ENCODE measurements at places on chromosomes 6 and 20.

GRCh38 chr20:25459916-25460535, 52.6 kb downstream of the GINS1 start:
- no peak for DNase-seq

GRCh38 chr6:128112494-128112893, 211.6 kb upstream of the THEMIS start:
- no peak for DNase-seq

- DNase-seq = no peak
Observed at GRCh38 chr20:1832634-1833033, 62.6 kb upstream of the SIRPA start.

DNA sequence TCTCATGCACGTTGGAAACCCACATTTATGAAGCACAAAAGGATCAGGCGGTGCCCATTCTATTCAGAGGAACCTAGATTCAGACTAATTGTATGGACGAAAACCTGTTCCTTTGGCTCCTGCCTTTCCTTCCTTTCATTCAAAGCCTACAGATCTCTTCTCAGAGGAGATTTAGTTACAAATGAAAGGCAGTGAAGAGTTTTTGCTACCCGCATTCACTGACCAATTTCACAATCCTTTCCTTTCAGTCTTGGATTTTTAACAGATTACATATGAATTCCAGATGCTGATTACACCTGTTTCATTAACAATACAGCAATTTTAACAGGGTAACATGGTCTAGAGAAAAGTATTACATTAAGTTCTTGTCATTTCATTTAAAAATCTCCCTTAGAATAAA, 32.0 kb downstream of the TMEM242 start:
- DNase-seq = no peak

- no peak for DNase-seq
Observed at GRCh38 chr6:105326833-105327770, 75.8 kb downstream of the PREP start.
